ENCODE measurements at places on chromosomes 7 and 10.

GRCh38 chr10:86265236-86265894, 101.2 kb downstream of the GRID1 start:
- DNase-seq: no peak

DNA sequence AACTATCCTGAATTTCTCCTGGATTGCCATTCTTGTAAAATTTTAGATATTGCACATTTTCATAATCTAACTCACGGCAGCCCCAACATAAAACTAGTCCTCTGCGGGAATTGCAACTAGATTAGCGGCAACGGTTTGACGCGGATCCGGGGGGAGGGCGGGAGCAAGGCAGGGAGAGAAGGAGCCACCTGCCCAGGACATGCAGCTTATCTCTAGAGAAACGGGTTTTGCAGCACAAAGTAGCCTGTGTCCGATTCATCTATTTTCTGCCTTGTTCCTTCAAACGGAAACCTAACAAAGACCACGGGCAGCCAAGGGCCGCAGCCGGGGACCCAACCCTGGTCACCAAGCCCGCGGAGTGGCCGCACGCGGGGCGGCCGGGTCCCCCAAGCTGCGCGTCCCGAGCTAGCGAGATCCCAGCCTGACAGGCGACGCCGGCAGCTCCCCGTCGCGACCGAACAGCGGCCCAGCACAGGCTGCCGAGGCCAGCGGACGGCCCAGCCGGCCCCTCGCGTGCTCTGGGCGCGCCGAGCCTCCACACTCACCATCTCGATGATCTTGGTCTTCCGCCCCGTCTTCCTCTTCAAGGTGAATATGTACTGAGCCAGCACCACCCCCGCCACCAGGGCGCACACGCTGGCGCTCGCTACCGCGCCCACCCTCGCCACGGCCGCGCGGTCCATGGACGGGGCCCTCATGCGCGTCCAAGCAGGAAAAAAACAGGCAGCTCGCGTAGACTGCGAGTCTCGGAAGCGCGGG, at the start of gene NT5C3A:
Gene NT5C3A (minus strand): TSS at position 754 of the 759 bp plus-strand sequence. CDS start 71 bp downstream, at position 683.
- DNase-seq: no peak

DNA sequence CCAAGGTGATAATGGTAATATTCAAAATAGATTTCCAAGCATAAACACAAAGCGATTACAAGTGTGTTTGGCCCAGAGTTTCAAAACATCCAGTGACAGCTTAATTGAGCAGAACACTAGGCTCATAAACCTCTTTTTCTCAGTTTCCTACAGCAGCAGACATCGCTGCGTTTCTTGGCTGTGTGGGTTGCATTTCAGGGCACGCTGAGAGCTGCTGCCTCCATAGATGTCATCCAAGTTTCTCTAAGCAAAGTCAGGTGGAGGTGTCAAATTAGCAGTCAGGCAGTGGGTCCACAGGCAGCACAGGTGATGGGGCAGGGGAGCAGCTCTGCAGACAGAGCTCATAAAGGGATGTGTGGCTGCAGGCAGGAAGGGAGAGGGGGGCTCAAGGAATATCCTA, 50.5 kb upstream of the COL13A1 start:
- no peak for DNase-seq

DNA sequence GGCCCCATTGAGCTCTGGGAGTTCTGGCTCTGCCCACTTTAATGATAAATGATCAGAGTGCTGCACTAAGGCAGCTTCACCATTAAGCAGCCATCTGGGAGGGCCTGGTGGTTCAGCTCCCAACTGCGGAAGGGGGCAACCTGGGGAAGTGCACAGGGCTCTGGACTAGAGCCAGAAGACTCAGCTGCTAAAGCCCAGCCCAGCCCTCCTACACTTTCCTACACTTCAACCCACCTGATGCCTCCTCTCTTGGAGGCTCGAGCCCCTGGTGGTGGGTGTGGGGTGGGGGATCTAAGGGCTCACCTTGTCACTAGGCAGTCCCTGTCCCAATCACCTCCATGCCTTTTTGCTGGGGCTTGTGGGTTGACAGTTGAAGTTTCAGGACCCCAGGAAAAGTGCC, 60.6 kb upstream of the ANTXRL start:
- DNase-seq: no peak

DNA sequence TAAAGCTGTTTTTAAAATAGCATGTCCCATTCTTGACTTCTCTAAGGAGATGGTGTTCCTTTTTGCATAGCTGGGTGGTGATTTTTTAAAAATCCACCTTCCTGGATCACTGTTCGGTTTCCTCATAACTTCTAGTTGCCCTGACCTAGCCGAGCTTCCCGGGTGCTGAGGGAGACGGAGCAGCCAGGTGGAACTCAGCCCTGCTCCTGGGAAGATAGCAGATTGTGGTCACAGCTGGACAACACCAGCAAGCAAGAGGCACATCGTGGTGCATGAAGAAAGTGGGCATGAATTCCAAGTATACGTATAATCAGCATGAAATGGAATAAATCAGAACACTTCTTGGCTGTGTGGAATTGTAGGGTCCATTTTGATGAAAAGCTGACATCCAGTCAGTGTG, 73.5 kb upstream of the RSU1 start:
- DNase-seq: no peak

GRCh38 chr7:111083413-111083812, 7.5 kb upstream of the LRRN3 start:
- no peak for DNase-seq

GRCh38 chr7:16915405-16915804, 33.6 kb upstream of the AGR3 start:
- DNase-seq: no peak

DNA sequence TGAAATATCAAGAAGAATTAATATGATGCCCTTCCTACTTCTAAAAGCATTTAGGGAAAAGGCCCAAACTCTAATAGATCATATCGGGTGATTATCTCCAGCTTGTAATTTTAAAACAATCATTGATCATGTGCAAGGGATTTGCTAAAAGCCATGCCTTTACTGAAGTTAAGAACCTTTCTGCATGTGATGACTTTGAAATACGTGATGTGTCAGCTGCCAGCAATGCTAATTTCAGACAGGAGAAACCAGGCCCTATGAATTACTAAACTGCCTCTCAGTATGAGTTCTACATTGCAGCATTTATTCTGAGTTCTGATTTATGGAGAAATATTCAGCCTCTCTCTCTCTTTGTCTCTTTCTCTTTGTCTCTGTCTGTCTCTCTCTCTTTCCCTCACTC, 203.6 kb upstream of the AKR1E2 start:
- no peak for DNase-seq

- no peak for DNase-seq
Measured at GRCh38 chr7:23622506-23622925, 25.3 kb downstream of the CCDC126 start.

DNA sequence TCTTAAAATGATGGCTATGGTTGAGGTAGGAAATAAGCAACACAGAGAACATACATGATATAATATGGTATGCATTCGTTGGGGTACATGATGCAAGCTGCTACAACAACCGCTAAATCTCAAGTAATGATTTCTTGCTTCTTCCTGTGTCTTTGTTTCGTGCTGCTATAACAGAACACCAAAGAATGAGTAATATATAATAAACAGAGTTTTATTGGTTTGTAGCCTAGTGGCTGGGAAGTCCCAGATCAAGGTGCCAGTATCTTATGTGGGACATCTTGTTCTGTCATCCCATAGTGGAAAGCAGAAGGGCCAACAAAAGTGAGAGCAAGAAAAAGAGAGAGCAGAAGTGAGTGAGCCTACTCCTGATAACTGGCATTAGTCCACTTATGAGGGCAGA, 689.7 kb downstream of the SUGCT start:
- no peak for DNase-seq

GRCh38 chr7:66950311-66950710, 29.3 kb downstream of the TMEM248 start:
- no peak for DNase-seq

DNA sequence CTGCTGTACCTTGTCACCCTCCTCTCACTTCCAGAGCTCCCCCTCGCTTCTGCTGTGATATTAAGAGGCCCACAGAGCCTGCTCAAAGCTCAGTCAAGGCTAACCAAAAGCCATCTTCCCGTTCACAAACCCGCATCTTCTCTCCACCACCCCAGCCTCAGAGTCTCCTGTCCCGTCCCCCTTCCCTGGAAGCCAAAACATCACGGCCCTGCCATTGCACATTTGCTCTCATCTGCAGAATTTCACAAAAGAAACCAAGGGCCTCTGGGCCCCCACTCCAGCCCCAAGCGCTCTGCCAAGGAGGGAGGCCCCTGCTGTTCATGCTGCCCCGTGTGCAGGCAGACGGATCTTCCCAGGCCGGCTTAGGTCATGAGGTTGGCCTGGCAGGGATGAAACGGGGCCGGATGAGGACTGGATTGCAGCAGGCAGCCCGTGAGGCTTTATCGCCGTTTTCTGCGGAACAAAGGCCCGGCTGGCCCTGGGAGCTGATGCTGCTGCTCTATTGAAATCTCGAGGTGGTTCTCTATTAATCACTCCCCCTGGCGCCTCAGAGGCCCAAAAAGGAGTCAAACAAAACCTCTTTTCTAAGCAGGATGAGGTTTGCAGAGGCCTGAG, 31.6 kb upstream of the FOXK1 start:
- no peak for DNase-seq

GRCh38 chr7:38211940-38212339, 33.9 kb downstream of the STARD3NL start:
- DNase-seq: no peak

DNA sequence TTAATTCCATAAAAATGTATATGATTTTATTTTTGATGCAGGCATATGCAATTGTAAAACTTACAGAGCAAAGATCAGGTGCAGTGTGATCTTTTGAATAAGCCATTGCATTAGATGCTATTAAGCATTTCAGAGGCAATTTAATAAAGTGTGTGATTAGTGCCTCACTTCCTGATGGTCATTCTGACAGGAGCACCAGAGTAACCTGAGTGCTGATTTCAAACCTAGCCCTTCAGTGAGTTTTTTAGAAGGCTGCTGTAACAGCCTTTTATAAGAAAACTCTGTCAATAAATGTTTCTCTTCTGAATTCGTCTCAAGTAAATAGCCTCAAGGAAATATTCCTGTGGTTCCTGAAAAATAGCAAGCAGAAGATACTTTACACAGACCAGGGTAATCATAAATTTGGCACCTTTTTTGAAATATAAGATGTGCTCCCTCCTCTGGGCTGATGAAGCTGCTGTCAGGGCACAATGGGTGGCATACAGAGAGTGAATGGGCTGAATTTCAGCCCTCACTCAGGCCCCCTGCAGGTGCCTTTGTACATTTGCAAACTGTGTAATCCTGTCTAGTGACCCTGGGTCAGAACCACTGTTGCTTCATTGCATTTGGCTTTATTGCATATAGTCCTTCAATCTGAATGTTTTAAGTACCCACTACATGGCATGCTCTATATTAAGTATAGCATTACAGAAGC, 193.7 kb upstream of the CSTF2T start:
- no peak for DNase-seq

GRCh38 chr7:16851829-16852228, 30.0 kb downstream of the AGR3 start:
- DNase-seq: no peak

- no peak for DNase-seq
Measured at GRCh38 chr10:388661-389045, 253.4 kb downstream of the ZMYND11 start.

DNA sequence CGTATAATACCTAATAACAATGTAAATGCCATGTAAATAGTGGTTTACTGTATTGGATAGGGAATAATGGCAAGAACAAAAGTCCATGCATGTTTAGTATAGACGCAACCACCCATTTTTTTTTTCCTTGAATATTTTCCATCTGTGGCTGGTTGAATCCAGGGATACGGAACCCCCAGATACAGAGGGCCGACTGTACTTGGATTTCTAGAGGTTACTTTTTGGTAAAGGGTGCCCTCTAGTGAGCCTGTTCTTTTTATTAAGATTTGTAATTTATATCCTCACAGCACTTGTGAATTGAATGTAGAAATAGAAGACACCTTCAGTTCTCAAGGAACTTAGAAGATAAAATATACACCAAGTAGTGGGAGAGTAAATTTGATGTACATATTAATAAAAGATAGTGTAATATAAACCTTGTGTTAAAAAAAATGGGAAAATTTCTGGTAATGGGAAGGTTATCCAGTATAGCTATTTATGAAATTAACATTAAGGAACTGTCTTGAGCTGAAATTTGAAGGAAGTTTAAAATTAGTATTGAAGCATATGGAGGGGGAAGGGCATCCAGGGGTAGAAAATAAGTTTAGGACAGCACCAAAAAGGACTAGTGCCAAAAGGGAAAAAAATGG, 32.0 kb downstream of the EXOC6 start:
- DNase-seq: no peak

DNA sequence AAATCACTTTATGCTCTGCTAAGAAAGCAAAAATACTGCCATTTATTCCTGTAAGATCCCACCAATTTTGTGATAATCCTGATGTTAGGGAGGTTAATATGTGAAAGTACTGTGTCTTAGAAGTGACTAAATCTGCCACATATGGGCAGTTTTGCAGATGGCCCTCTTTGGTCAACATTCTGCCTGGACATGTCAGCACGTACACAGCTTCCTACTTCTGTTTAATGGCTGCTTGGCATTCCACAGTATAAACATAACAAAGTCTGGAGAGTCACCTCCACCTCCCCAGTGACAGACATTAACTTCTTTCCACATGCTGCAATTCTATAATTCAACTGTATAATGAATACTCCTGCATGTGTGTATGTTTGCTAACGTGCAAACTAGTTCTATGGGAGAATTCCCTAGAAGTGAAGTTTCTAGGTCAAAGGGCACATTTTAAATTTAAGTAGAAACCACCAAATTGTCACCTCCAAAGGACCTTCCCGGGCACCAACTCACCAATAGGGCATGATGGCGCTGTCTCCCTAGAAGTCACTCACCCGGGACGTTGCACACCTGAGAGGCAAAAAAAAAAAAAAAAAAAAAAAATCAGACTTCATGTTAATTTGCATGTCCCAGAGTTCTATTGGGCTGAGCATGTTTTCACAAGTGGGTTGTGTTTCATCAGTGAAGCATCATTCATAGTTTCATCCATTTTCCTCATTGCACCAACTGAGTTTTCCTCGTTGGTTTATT, 38.9 kb downstream of the MKI67 start:
- no peak for DNase-seq

DNA sequence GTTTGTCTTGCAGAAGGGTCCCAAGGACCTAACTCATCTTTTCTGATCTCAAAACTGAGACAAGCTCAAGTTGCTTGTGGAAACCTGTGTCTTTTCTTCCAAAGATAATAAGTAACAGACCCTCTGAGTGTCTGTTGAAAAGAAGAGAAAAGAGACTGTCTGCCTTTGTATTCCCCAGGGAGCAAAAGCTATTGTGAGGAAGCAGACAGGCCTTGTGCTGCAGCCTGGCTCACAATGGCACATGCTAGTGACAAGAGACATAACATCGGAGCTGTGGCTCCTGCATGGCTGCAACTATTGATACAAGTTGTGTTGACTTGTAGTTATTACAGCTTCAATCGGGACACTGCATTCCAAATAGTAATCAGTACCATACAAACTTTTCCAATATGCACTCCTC, 202.9 kb downstream of the DKK1 start:
- no peak for DNase-seq

- DNase-seq: no peak
Measured at GRCh38 chr7:1800902-1801301, 130.8 kb downstream of the ELFN1 start.

- no peak for DNase-seq
Measured at GRCh38 chr10:18008986-18009385, 57.3 kb downstream of the SLC39A12 start.

GRCh38 chr10:11936389-11937152, 106.0 kb downstream of the UPF2 start:
- DNase-seq: no peak

- no peak for DNase-seq
Measured at GRCh38 chr7:44195889-44196288, 4.9 kb upstream of the YKT6 start.

Data from glomerular endothelial cell (primary cell).